Activated CD4-positive, CD25-positive, alpha-beta regulatory T cell treated with anti-CD3 and anti-CD28 coated beads, Interleukin-2, amount 50 U/mL, for 24 hours (primary cell): ENCODE measurements at places on chromosomes 5 and 9.

- no peak for ATAC-seq
Measured at GRCh38 chr5:2802693-2803365, 51.4 kb upstream of the IRX2 start.

DNA sequence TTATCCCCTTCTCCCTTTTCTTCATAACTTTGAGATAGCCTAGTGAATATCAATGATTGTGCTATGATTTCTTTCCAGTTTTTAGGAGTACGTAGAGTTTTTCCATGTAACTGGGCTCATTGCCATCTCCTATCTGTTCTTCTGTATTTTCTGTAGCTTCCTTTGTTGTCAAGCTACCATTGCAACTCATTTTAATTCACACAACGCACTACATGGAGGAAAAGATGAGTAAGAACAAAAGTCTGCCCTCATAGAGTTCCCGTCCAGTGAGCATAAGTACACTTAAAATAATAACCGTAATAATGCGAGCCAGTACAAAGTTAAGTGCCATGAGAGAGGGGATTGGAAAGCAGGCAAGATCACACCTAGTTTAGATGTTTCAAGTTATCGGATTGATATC lies 177.7 kb downstream of the PAM start:
- ATAC-seq, result no peak

DNA sequence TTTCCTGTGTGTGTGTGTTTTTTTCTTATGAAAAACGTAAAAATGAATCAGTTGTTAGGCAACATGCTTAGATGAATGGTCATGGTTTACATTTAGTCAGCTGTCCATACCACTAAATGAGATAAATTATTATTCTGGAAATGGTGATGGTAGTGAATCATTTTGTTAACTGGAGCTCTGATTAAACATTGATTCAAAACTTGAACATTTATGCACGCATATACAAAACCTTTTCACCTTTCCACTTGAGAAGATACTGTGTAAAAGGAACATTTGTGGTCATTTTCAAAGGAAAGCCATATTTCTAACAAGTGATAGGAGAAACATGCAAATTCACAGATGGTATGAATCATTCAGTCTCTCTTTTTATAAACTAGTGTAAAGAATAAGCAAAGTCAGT lies 162.0 kb downstream of the SLC25A46 start:
- ATAC-seq, result no peak

DNA sequence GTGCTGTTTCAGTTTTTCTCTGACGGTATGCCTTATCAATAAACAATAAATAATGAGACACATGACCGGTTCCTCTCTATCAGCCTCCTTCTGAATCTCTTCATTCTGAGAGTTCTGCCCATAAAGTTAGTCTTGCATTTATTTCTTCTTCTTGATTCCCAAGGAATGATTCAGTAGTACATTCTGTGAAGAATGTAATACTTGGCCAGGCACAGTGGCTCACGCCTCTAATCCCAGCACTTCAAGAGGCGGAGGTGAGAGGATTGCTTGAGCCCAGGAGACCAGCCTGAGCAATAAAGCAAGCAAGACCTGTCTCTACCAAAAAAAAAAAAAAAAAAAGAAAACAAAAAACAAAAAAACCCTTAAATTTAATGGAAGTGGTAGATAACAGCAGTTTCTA lies 53.9 kb downstream of the PAM start:
- ATAC-seq, result no peak

DNA sequence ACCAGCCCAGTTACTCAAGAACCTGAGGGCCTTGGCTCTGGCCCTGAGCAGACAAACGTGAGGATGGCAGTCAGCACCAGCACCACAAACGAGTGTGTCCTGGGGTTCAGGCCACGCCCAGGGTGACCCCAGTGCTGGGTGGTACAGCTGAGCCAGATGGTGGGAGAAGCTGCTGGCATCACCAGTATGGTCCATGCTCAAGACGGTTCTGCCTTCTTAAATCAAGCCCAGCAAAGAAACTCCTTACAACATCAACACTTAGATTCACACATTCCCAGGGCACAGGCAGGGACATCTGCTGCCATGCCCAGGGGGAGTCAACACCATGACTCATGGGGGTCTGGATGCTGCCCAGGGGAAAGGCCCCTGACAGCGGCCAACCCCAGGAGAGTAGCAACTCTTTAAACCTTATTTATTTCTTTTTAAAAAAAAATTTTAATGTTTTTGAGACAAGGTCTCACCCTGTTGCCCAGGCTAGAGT lies 31.3 kb downstream of the IPPK start:
- no peak for ATAC-seq
